SK-N-MC (cell line): ENCODE measurements at places on chromosomes 6 and 20.

DNA sequence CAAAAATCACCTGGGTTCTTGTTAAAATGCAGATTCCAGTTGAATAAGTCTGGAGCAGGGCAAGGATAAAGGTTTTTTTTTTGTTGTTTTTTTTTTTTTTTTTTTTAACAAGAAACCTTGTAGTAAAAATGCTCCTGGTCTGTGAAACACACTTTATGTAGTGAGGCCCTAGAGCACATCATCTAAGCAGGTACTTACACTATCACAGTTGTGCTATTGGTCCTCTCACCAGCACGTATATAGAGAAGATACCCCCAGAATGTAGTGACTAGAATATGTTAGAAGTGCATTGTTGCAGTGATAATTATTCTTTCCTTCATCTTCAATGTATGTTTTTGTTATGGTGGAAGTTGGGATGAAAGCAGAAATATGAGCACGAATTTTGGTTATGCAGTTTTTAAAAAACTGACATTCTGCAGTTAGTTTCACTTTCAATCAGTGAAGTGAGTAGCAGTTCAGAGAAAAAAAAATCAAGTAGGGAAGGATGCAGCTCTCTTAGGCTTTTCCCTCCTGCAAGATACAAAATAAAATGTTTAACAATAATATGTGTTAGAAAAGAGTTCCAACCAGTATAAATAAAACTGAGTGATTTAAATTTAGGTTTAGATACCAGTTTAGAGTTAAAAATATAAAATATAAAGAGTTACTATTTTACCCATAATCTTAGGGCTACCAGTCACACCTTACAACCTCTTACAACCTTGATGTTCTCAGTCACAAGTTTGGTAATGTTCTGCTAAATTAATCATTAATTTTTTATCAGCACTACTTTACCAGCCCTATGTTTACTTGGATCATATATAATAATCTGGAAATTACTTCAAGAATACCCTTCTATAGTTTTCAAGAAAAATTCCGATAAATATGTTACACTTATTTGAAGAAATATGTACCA is 9.2 kb upstream of the DEFB113 start:
- no peak for DNase-seq

GRCh38 chr6:114195027-114195365 is 147.8 kb downstream of the HS3ST5 start:
- DNase-seq: no peak

DNA sequence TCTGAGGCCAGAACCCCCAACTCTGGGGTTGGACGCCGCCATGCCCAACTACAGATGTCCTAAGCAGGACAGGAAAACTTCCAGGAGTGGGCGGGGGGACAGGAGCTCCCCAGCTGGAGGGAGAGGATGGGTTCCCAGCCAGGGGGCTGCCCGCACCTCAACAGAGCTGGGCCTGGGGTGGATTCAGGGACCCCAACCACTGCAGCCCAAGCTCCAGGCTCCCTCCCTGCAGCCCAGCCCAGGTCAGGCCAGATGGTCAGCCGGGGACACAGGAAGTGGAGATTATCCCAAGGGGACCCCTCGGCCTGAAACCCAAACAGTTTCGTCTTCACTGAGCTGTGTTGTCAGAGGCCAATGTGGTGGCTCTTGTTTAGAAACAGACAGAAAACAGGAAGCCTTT is 9.4 kb downstream of the LAMA5 start:
- no peak for DNase-seq

DNA sequence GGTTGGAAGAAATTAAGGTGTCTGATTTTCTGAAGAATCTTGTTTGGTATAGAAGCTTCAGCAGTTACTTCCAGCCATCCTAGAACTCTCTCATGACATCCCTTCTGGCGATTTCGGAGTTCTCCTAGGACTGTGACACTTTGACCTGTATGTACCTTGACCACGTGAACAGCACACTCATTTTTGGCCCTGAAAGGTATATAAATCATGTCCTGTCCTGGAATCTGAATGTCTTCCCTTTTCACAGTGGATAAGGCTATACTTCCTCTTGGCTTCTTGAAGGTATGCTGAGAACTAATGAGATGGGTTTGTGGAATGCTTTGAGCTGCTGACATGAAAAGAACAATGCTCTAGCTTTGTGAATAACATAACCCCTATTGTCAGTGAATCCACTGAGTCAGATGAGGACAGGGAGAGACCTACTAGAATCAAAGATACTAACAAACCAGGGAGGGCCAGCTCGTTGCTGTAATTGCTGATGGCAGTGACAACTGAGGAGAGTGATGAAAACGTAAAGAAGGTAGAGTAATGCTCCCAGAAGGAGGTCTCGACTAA is 6.0 kb upstream of the ZDHHC14 start:
- no peak for DNase-seq

DNA sequence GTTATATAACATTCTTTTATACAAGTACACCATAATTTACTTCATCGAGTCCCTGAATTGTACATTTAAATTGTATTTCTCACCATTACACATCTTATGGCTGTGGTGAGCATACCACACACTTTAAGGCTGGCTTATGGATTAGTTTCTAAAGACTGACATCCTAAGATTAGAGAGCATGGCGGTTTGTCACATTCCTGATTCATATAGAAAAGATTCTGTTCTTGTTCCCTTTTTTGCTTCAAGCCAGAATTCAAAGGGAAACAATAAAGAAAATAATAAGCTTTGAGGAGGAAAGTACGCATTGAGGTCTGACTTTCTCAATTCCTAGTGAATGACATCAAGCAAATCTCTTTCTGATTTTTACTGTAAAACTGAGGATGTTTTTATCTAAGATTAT is 2.5 kb downstream of the BTN1A1 start:
- DNase-seq: no peak
